ENCODE measurements at places on chromosomes 5 and 9. TPM values are rescaled to one million over a fixed set of nuclear protein-coding genes. Genes with fewer than 3 reads are reported as not detected.

CLTB gene
- 217 TPM for total RNA-seq

CDH9 gene
- total RNA-seq: not detected

PGM5 gene
- total RNA-seq: 151 TPM

KCNIP1 gene
- not detected for total RNA-seq

RAD50 gene
- total RNA-seq: 31.4 TPM

KYAT1 gene
- total RNA-seq: 11.9 TPM

PPP3R2 gene
- not detected for total RNA-seq

PTGS1 gene
- total RNA-seq: 4.0 TPM

TAF1L gene
- not detected for total RNA-seq

GABRB2 gene
- 0.05 TPM for total RNA-seq

- DNase-seq: peak; percentile 82
Observed at GRCh38 chr9:98146101-98146991, 27.3 kb upstream of the TRIM14 start.

GRCh38 chr9:71781391-71781790, 13.1 kb upstream of the CEMIP2 start:
- no peak for DNase-seq

DNA sequence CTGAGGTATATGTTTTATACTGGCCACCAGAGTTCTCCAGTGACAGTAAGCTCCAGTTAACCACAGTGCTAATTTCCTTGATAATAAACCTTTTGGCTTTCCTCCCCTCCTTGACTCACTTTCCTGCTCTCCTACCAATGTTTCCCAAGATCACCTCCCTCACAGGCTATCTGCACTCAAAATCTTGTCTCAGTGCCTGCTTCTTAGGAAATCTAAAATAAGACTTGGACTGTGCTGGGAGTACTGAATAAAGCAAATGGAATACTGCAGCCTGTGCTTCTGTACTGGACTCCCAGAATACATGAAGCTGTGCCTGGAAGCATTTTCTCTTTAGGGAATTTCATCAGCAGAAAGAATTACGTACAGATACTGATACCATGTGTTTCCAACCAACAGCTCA, 1.7 kb upstream of the DCP2 start:
- no peak for DNase-seq

- DNase-seq: no peak
Observed at GRCh38 chr5:161539016-161539415, 7.5 kb downstream of the GABRB2 start.

GRCh38 chr9:107750741-107751566, 261.4 kb upstream of the KLF4 start:
- DNase-seq: peak; percentile 90

DNA sequence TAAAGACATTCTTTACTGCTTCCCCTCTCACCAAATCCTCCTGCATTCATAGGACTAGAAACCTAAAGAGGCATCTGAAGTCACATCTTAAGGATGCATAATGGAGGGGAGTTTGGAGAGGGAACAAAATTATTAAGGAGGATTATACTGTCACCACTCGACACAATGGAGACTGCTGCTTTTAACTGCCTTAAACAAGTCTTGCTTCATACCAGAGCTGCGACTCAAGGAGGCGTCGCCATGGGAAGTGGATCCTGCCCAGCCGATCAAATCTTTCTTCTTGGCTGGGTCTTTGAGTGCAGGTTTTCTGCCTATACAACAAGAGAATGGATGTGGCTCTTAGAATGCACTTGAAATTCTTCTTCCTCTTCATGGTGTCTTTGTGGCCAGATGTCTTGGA, 66.7 kb upstream of the FOXE1 start:
- DNase-seq: no peak

GRCh38 chr5:95369782-95370181, 21.4 kb upstream of the FAM81B start:
- no peak for DNase-seq

DNA sequence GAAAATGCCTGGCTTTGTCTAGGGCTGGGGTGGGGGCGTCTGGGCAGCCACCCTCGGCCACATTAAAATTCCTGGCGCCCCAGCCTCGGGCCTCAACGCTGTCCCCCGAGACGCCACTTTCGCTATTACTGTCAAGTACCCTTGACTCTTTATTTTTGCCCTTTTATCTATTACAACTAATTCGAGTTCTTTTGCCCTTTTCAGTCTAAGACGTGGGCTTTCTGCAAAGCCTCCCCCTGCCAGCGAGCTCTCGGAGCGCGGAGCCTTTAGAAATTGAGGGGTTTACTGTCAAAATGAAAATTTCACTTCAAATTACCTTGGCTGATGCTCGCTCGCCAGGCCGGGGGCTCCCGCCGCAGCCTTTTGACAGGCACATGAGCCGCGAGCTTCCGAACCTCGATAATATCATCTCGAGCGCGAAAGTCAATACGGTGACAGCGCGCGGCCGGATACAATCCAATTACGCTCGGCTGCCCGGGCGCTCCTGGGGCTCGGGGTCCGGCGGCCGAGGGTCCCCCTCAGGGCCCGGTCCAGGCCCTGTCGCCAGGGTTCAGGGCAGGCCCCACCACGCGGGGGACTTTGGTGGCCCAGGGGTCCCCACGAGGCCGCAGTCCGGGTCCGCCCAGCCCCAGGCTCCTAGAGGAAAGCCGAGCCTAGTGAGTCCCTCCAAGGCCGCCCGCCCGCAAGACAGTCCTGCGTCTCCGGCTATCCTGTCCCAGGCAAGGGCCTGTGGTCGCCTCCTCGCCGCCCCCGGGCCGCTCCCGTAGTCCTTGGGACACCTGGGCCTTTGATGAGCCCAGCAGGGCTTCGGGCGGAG, 6.7 kb downstream of the IRX4 start:
- DNase-seq: no peak

DNA sequence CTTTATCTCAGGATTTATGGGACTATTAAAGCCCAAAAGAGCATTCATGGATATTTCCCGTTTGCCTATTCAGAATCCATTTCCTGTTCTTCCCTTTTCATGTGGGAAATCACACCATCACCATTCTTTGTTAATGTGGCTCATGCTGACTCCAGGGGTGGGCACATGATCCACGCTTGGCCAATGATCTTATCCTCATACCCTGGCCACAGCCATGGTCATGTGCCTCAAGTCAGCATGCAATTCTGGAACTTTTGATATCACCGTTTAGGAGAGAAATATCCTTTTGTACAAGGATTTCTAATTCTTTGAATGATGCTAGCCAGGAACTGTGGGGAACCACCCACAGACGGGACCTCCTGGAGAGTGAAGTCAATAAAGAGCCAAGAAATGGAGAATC, 272.2 kb downstream of the PRELID2 start:
- no peak for DNase-seq

GRCh38 chr9:111728617-111729366, 65.9 kb downstream of the SHOC1 start:
- no peak for DNase-seq

DNA sequence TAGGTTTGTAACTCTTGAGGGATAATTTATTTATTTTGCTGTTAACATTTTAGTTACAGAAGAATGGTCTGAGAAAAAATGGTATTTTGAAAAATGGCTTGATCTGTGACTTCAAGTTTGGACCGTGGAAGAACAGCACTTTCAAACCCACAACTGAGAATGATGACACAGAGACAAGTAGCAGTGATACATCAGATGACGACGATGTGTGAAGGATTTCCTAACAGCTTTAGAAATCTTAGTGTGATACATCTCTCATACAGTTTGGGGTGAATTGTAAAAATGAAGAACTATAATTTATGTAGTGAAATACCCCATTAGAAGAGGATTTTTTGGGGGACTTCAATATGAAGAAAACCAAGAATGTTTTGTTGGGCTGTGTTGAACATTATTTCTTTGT, 88.7 kb downstream of the GPBP1 start:
- no peak for DNase-seq

DNA sequence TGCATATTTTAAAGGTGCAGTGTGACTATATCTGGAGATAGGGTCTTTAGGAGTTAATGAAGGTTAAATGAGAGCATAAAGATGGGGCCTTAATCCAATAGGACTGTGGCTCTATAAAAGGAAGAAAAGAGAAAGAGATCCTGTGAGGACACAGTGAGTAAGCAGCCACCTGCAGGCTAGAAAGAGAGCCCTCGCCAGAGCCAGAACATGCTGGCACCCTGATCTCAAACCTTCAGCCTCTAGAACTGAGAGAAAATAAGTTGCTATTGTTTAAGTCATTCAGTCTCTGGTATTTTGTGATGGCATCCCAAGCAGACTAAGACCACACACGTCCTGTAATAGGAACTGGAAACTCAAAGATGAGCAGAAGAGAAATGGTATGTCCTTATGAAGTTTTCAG, 41.0 kb downstream of the RNF180 start:
- no peak for DNase-seq

DNA sequence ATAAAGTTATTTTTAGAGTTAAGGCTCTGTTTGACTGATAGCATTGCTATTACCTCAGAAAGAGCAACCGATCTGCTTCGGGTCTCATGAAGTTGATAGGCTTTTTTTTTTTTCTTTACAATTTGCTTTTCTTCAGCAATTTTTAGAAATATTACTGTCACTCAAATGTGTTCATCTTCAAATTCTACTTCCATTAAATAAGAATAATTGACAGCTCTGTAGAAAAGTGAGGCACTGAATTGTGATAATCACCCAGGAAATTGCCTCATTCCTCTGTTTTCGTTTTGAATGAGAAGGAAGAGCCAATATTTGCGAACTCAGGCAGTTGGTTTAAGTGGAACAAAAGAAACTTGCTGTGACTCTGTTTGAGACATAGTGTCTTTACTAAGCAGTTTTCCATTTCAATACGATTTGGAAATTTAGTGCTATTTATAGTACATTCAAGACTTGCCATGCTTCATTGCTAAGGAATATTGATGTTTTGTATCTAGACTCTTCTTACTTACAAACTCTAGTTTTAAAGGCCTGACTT, 700.5 kb upstream of the CDH10 start:
- no peak for DNase-seq

DNA sequence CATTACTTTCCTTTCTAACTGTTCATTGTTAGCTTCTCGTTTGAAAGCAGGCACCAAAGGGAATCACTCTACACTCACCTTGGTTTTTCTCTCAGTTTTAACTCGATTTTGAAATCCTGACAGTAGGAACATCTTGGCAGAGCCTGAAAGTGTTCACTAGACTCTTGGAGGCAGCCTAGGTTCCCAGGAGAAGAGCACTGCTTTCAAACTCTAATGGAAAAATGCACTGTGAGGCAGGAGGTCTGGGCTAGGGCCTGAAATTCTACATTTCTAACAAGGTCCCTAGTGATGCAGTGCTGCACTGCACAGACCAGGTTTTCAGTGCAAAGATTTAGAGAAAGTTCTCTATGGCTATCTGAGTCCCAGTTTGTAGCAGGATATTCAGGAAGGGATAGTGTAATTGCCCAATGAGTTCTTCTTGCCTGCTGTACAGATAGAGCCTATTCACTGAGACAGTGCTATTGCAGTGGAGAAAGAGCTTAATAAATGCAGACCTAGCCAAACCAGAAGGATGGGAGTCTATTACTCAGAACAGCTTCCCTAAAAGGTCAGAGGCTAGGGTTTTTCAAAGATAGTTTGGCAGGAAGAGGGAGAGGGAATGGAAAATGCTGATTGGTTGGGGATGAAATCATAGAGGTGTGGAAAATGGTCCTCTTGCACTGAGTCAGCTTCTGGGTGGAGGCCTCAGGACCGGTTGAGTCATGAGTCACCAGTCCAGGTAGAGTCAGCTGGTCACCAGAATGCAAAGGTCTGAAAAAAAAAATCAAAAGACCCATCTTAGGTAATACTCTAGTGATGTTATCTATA, 153.9 kb downstream of the GPBP1 start:
- no peak for DNase-seq

DNA sequence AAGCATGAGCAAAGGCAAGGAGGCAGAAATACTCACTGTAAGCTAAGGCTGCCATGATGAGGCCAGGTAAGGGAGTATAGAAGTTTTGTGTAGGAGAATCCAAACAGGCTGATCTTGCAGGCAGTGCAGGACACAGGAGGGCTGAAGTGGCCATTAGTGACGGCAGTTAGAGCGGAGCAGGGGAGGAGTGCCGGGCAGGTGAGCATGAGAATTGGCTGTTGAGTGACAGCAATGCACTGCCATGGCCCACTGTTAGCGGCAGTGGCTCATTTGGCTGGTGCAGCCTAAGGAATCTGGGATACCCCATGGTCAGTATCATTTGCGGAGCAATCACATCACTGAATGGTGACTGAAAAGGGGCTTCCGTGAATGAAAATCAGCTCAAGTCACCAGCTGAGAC, 22.8 kb downstream of the RGS3 start:
- no peak for DNase-seq

GRCh38 chr9:35945341-35946018, 12.5 kb downstream of the OR2S2 start:
- peak; percentile 92 for DNase-seq

GRCh38 chr5:115100319-115100955, 69.3 kb downstream of the TRIM36 start:
- no peak for DNase-seq

DNA sequence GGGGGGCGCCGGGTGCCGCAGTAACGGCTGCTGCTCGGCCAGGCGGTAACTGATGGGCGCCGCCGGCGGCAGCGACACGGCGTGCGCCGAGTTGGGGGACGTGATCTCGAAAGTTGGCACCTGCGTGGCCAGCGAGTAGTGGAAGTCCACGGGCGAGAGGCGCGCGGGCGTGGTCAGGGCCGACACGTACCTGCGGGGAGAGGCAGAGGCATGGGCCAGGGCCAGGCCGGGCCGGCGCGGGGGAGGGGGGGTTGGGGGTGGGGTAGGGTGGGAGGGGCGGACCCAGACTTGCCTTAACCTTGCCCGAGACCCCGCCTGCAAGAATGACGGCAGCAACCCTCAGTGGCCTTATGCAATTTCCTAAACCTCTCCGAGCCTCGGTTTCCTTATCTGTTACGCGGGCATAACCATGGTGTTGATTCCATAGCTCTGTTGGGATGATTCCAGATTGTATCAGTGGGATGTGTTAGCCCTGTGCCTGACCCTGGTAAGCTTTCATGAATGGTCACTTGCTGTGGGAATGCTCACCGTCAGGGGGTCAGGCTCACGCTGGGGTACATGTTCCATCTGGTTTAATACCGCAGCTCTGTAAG, 53.0 kb downstream of the PSD2 start:
- no peak for DNase-seq

DNA sequence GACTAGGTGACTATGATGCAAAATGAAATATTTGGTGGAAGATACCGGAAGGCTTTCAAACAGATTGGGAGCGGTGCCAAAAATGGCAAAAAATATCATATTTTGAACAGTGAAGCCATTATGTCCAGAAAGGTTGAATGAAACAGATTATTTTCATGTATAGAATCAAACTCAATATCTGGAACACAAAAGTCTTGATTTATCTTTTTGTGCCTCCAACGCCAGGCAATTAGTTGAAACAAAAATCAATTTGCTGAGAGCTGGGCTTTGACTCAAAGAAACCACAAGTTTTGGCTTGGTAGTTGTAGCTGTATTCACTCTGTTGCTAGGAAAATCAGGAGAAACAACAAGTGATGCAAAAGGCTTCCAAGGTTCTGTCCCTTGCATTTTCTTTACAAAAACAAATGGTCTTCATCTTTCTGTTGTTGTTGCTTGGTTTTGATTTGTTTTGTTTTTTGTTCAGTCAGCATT, 421.7 kb upstream of the TYRP1 start:
- DNase-seq: no peak

DNA sequence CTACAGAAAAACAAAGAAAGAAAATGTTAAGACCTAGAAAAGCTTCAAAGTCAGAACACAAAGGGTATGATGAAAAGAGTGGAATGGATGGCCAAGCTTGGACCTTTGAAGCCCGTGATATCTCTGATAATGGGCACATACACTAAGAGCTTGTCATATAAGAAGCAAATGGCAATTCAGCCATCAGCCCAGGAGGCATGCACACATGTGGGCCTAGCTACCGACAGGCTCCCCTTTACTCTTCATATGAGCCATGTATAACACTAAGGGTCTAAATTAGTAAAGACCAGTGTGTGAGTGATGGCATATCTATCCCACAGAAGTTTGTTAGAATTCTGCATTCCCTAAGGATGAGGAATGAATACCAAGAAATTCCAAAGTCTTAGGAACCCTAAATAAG, 20.1 kb downstream of the GRHPR start:
- DNase-seq: no peak
